ENCODE measurements at places on chromosomes 6 and 20. TPM values are rescaled to one million over a fixed set of nuclear protein-coding genes. Genes with fewer than 3 reads are reported as not detected.

DNA sequence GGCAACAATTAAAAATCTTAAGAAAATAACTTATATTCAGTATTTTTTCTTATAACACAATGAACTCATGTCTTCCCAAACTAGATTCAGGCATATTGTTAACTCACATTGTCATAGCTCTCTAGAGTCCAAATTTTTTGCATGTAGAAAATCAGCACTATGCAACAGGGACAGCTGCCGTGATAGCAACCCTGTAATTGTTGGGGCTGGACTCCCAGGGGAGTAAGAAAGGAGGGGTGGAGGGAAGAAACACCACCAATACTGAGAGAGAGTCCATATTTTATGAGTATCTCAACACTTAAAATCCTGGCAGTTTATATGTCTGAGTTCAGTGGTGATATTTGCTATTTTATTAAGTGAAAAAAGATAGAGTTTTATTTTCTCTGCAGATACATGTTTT is 89.6 kb upstream of the HS3ST5 start:
- no peak for DNase-seq

LINC00237 gene
- not detected for total RNA-seq

- DNase-seq = no peak
These were observed 41.3 kb upstream of the GMPR start for GRCh38 chr6:16196984-16197546.

NOX3 gene
- not detected for total RNA-seq

DNA sequence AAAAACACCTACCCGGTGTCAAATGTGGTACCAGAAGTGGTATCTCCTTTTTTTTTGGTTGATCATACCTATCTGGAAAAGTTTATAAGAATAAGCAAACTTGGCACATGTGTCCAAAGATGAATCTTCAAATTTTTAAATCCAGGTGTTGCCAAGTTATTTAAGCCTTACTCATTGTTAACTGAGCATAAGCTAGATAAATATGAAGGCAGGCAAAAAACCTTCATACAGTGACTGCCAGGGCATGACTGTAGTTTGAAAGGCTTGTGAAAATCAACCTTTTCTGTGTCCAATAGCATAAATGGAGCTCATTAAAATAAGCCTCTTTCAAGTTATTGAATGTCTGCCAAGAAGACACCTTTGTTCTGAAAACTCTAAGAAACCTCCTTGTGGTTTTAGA is 699.2 kb downstream of the DOK5 start:
- DNase-seq = no peak

DNA sequence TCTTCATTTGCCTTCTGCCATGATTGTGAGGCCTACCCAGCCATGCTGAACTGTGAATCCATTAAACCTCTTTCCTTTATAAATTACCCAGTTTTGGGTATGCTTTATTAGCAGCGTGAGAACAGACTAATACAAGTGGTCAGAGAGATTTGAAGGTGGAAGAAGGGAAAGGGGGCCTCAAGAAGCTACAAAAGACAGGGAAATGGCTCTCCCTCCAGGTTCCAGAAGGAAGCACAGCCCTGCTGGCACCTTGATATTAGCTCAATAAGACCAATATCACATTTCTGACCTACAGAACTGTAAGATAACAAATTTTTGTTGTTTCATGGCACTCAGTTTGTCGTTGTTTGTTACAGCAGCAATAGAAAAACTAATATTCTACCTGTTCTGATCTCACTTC is 536.5 kb upstream of the MARCKS start:
- DNase-seq = no peak

DNA sequence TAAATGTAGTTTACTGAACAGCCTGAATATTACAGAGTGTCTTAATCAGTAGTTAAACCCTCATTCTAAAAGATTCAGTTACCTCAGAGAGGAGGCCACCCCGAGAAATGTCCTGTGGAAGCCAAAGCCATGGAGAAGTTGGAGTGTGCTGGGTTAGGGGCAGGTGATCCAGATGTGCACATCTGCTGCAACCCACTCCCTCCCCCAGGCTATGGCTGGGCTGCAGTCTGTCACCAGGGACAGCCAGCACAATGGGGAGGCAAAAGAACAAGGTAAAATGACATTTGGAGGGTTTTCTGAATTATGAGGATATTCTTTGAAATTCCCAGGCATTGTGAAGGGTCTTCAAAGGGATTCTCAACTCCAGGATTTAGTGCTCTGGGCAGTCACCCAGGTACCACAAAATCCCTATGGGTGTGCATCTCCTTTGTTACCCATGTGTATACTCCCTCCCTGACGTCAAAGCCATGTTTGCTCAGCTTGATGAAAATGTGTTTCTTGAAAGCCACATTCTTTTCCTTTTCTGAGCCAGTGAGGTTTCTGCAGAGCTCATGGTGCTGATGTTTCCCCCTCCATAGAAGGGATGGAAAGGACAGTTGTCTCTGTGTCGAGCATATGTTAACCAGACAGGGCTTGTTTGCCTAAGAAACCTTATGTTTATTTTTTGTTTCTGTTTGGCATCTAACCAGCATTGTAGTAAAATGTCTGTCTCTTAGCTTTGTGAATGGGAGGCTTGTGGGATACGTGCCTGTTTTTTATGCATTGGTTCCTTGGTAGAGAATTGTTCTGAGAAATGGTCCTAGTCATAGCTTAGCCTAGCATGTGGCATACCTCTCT is 212.3 kb upstream of the TBX18 start:
- DNase-seq = no peak

DNA sequence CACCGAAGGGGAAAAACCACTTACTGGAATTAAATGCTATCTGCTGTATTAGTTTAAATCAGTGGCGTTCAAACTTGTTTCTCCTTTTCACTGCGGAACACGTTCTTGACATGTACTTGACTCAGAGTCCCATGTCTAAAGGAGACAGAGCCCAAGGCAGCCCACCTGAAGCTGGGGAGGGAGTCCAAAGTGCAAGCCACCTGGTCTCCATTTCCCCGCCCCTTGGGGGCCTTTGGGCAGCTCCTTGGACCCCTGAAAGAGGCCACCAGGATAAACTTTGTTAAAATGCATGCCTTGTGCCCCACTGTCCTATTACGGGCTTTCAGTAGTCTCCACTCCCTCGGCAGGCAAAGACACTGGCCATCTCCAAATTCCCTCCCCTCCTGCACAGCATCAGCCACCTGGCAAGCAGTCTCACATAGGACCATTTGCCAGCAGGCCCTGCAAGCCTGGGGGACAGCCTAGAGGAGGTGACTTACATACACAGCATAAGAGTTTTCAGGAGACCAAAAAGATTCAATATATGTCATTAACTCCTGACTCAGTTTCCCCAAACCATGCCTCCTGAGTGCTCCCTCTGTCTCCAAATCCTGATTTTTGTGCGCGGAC is 6.7 kb downstream of the PCK1 start:
- no peak for DNase-seq

DNA sequence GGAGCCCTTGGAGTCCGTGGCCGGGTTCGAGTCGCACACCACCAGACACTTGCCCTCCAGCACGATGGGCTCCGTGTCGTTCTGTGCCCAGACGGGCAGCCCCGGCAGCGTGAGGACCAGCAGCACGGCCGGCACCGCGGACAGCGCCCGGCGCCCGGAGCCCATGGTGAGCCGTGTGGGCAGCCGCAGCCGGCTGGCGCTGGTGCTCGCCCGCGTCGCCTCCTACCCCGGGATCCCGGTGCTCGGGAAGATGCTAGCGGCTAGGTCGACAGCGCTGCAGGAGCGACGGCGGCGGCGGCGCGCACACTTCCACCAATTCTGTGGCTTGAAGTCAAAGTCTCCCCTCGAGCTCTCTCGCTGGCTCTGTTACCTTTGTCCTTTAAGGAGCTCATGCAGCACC is 1.3 kb downstream of the CBLN4 start:
- no peak for DNase-seq

DNA sequence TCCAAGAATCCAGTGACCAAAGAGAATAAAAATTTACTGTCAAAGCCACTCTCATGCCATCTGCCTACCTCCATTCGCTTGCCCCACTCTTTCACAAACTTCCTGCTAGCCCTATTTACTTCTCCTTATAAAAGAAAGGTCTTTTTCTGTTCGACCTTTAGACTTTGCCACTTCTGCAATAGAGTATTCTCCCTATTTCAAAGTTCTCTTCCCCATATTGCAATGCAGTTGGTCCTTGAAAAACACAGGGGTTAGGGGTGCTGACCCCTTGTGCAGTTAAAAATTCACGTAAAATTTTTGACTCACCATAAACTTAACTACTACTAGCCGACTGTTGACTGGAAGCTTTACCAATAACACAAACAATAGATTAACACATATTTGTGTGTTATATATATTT is 15.0 kb downstream of the CCN2 start:
- DNase-seq = no peak

GRCh38 chr6:129153257-129153656 is 270.3 kb downstream of the LAMA2 start:
- no peak for DNase-seq

DNA sequence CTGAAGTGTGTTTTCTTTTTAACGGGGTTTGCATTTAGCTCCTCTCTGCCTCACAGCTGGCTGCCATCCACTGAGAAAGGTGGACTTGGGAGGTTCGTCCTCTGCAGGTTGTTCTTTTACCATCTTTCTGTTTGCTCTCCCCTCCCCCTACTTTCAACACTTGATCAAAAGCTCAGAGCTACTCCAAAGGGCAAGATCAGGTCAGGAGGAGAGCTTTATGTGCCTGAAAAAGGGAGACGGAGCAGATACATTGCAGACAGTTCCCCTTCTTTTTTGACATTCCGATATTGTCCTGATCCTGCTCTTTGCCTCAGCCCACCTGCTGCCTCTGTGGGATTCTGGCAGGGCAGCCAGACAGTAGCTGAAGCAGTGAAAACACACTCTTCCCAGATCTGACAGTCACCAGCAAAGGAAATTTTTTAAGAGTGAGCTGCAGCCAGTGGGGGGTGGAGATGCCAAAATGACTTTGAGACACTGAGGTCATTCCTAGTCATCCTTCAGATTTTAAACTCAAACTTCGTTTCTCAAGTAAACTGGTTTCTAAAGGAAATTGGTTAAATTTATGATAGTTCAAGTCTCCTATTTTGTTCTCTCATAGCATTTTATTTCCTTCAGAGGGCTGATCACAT is 26.5 kb downstream of the SMLR1 start:
- no peak for DNase-seq

- no peak for DNase-seq
These were observed 9.0 kb upstream of the ZNF292 start for GRCh38 chr6:87146363-87146762.

VEGFA gene
- 3.5 TPM for total RNA-seq

TOX2 gene
- 5.0 TPM for total RNA-seq

DNA sequence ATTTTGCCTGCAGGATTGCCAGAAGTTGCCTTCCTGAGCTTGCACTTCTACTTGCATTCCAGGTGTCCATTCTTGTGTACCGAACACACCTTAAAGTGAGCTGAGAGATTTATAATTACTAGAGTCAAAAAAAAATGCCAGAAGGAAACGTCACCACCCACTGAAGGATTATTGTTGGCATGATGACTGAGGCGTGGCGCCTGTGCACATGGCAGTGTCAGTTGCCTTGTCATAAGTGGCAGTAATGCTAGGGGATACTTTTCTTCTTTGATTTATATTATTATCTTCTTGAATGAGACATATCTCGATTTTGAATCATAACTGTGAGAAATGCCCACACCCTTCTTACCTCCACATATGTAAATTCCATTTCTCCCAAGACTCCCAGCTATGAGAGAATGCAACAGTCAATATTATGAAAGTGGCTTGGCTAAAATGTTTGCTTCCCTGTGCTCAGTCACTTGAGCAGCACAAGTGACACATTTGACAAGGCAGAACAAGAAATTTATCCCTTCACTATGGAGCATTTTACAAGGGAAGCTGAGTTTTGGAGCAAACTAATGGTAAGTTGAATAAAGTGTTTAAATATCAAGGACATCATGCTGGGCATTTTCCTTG is 149.5 kb upstream of the SASH1 start:
- no peak for DNase-seq

Measured in endothelial cell (in vitro differentiated cells).